NCI-H1436 treated with DMSO at 0.1 percent for 48 hours (cell line): ENCODE measurements at places on chromosomes 3 and 15.

DNA sequence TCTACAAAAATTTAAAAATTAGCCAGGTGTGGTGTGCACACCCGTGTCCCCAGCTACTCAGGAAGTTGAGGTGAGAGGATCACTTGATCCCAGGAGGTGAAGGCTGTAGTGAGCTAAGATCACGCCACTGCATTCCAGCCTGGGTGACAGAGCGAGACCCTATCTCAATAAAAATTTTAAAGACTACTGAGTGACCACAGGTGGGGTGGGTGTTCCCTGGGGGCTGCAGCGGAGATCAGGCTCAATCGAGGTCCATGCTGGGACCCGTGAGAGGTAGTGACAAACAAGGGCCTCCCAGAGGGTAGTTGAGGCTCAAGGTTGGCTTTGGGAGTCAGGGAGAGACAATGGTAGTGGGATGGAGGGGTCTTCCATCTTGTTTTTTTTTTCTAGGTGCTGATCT, 38.9 kb upstream of the LIMD1 start:
- DNase-seq: no peak

DNA sequence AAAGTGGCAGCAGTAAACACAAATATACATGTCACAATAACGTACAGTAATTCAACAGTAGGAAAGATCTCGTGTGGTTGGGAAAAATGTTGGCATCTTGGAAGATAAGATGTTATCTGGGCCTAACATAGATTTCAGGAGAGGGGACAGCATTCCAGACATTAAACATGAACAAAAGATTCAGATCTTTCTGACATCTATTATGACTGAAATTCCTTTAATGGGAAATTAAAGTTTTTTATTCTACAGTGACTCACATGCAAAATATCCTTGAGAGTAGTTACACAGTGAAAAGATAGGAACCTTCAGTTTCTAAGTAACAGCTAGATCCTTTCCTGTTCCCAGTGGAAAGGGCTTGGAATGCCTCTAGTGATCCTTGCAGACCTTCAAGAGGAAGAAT, 9.2 kb downstream of the NDUFB5 start:
- no peak for DNase-seq

DNA sequence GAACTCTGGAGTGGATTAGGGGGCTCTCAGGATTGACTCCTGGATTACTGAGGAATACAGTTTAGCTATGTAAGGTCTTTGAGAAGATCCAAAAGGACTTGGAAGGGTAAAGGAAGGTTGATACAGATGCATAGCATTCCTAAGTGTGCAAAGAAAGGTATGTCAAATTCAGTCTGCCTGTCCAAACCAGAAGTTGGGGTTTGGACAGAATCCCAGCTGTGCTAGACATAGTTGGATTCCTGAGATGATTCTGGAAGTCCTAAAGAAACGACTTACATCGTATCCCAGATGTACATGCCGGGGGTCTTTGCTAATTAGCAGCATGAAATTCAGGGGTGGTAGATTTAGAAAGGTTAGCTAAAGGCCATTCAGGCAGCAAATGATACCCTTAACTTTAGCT, 97.7 kb upstream of the TSPAN3 start:
- no peak for DNase-seq

DNA sequence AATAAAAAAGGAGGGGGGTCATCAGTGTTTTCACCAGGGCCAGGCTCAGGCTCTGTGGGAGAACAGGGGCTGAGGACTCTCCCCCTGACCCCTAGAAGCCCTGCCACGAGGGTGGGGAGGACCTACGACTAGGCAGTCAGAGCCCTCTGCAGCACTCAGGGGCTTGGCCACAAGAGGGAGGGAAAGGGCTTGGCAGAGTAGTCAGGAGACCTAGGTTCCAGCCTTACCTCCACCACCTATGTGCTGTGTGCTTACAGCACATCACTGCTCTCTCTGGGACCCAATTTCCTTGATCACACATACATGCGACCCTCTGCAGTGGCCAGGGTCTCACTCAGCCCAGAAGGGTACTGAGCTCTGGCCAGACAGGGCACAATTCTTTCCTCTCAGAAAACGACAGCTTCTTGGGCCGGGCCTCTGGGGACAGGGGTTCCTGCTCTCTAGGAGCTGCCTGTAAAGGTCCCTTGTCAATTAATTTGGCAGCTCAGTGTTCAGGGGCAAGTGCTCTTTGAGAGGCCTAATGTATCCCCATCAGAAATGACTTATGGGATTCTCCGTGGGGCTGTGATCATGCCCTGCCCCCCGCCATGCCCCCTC, 16.4 kb upstream of the SKIC8 start:
- DNase-seq: peak; percentile 24

DNA sequence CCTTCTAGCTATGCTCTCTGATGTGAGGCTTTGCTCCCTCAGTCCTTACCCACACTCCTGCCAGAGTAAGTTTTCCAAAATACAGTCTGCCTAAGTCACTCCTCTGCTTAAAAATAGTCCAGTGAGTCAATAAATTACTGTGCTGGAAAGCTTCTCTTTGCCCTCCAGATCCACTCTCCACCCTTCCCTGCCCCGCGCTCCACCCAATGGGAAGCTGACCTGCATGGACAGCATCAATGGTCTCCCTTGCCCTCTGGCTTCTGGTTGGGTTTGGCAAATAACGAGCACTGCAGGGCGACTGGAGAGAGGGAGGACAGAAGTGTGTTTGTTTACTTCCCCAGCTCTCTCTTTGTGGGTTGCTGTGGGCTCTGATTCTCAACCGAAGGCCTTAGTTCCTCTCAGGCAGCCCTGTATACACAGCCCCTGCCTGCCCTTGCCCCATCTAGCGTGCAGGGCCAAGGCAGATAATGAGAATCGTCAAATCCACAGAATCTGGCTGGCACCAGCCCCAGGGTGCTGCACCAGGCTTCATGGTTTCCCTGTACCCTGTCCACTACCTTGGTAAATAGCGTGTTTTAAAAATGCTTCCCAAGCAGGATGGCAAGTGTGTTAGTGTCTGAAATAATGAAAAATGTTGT, 110.4 kb downstream of the ADAMTSL3 start:
- no peak for DNase-seq

DNA sequence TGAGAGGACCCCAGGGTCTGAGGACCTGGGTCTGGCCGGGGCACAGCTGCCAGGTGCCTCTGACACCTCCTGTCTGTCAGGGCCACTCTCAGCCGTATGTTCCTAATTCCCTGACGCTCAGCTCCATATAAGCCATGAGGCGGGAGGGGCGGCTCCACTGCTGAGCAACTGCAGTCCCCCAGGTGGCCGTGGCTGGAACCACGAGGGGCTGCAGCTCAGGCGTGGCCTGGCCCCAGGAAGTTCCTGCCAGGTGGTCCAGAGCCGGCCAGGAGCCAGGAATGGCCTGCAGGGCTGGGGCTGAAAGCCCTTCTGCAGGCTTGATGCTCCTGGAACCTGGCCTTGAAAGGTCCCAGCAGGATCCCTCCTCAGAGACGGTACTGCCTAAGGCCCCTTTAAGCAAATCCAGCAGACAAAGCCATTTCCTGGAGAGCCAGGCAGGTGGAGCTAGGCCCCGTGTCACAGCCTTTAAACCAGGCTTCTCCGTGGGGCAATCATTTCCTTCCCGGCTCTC, 118.0 kb downstream of the CHSY1 start:
- no peak for DNase-seq

GRCh38 chr3:52313774-52314188, 2.3 kb upstream of the DNAH1 start:
- no peak for DNase-seq

- no peak for DNase-seq
These were observed 158.5 kb downstream of the FBLN2 start for GRCh38 chr3:13707456-13707855.

- DNase-seq: no peak
These were observed 61.7 kb downstream of the TGFBR2 start for GRCh38 chr3:30668051-30668609.

GRCh38 chr3:195077611-195078540, 193.1 kb downstream of the XXYLT1 start:
- no peak for DNase-seq

DNA sequence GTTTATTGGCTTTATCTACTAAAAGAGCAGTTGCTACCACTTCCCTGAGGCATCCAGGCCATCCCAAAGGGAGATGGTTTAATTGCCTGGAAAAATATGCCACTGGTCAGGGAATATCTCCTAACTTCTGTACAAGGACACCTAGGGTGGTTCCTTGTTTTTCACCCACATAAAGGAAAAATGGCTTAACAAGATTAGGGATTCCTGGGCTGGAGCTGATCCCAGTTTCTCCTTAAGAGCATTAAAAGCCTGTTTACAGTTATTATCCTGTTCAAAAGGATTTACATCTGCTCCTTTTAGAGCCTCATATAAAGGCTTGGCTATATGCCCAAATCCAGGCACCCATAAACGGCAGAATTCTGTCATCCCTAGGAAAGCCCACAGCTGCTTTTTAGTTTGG, 70.2 kb upstream of the WNT7A start:
- DNase-seq: no peak

DNA sequence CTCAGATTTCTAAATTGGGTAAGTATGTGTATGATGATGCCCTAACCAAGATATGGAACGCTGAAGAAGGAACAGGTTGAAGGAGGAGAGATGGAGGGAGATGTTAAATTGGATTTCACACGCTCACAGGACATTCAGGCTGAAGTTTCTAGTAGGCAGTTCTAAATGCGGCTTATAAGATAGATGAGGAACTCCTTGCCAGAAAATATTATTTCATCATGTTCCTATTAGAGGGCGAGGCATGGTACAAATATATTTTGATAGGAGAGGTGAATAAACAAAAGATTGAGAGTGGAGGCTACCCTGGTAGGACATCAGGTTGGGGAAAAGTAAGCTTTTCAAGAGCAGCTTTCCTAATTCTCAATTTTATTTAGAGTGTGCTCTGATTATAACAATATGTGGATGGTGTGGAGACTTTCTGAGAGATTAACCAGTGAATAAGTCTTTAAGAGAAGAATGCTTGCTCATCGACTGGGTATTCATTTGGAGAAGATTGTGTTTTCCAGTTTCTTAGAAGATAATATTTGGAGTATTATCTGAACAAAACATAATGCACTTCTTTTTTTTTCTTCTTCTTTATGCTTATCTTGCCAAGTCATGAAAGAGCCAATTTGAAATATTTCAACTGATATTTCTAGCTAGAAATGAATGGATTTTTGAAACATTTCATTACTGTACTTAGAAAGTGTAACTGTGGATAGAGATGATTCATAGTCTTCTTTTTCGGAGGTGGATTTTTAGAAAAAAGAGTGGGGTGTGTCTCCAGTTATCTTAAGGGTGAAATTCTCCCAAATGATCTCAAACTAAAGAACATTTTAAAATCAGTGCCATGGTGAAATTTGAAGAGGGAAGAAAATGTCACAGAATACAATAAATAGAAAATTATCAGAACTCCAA, 88.5 kb downstream of the B3GALNT1 start:
- DNase-seq: no peak

DNA sequence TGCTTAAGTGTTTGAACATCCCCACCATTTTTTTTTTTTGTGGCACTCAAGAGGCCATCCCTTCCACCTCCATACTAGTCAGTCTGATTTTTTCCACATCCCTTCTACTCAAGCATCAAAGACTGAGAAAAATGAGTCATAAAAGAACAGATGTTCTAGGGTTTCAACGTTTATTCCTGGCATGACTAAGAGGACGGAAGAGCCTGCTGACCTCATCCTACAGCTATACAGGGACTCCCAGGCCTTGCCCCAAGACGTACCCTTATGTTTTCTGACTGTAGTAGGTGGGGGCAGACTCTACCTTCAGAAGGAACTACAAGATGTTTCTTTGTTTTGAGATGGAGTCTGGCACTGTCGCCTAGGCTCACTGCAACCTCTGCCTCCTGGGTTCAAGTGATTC, 3.3 kb upstream of the ITPKA start:
- DNase-seq: no peak

DNA sequence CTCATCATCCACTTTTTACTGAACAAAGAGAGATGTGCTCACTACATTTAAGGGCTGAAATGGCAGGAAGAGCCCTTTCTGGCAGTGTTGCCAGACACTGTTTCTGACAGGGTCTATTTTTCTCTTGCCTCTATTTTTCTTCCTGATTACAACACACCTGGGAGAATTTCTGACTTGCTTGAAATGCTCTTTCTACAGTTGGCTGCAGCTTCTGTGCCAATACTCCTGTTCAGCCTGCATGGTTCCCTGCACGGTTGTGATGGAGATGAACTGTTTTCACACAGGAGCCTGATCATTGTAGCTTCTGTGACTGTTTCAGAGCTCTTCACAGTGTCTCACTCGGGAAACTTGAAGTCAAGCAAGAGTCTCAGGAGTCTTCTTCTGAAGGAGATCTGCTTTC, 83.0 kb upstream of the DLG1 start:
- DNase-seq: no peak

DNA sequence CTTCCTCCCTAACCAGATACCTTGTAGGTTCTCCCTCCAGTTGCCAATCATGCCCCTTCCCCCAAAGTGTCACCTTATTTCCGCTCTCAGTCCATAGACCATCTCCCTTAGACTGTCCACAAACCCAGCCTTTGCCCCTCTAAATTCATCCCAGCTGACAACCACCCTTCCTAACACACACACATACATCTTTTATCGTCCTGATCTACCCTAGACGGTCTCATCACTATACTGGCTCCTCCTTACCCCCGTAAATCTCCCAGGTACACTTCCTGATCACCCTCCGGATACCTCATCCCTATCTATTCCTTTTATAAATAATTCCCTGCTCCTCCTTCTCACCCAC, 828 bp downstream of the THOC7 start:
- DNase-seq: no peak

- no peak for DNase-seq
These were observed 25.1 kb downstream of the ACAA1 start for GRCh38 chr3:38111696-38112377.

- DNase-seq: no peak
These were observed 569 bp upstream of the ALDH1A3 start for GRCh38 chr15:100879061-100879463.

DNA sequence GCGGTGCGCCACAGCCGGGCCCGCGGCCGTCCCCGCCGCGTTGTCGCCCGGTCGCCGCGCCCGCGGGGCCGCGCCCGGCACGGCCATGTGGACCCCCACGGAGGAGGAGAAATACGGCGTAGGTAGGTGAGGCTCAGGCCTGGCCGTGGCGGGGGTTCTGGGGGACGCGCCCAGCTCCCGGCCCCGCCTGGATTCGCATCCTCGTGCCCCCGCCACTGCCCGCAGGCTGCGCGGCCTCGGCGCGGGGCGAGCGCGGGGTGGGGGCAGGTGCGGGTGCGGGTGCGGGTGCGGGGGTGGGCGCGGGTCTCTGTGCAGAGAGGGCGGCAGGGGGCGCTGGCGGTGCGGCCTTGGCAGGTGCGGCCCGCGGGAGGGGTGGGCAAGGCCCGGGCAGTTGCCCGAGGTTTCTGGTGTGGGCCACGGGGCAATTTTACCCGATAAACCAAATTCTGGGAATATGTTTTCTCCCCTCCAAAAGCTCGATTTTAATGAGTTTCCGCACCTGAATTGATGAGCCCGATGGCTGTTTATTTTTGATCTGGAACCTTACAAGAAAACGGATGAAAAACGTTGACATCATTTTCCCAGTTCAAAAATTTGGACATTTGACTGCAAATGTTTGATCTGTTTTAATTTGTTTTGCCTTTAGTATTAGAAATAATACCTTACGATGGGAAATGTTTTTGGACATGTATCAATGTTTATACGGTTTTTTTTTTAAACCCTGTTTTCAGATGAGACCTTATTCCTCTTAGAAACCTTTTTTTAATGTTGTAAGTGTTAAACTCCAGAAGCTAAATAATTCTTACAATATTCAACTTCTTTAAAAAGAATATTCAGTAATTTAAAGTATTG, 678 bp downstream of the DOCK3 start:
- DNase-seq: no peak
